H9 (cell line): ENCODE measurements at places on chromosomes 4 and X.

DNA sequence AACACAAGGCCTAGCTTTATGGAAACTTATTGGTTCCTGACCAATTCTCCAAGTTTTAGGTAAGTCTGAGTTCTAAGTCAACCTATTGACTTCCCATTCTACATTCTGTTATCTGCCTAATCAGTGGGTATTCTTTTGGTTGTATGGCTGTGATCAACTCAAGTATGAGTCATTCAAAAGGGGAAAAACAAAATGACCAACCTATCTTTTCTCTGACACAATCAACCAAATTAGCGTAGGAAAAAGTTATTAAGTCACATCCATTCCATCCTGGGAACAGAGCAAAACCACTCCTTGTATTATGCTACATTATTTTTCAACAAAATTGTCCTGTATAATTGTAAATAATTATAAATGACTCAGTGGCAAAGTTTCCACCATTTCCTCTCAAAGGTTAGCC, 136.2 kb downstream of the SHROOM4 start:
- no peak for DNase-seq

DNA sequence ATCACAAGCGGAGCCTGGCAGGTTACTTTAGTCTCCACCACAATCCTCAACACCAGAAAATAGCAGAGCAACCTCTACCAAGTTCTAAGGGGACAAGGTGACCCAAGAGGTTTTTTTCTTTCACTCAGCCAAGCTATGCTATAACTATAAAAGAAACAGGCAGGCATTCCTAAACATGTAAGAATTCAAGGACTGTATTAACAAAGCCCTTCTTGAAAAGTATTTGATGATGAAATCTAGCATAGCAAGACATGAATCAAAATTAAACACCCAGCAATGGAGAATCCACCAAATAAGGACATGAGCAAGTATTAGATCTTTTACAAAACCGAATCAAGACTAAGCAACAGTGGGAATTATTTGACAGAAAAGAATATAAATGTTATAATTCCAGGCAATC, 25.7 kb upstream of the C1QTNF7 start:
- DNase-seq: no peak

DNA sequence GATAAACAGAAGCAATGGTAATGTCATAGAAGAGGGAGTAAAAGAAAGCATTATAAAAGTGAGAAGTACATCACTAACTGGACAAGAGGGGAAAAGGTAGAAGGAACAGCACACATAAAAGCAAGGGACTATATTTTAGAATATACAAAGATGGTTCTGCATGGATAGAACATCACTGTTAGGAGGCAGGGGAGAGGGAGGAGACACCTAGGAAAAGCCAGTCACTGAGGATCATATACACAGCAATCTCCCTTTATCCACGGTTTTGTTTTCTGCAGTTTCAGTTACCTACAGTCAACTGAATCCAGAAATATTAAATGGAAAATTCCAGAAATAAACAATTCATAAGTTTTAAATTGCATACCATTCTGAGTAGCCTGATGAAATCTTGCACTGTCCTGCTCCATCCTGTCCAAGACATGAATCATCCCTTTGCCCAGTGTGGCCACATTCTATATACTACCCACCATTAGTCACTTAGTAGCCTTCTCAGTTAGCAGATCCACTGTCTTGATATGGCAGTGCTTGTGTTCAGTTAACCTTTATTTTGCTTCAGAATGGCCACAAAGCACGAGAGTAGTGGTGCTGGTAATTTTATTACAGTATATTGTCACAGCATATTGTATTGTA, 74.2 kb downstream of the PPA2 start:
- DNase-seq: no peak

GRCh38 chr4:154720123-154720522, 23.7 kb upstream of the LRAT start:
- no peak for DNase-seq

GRCh38 chr4:38565271-38566199, 98.5 kb upstream of the KLF3 start:
- DNase-seq: no peak

- no peak for DNase-seq
These were observed 7.6 kb downstream of the CPLX1 start for GRCh38 chr4:818106-818921.

DNA sequence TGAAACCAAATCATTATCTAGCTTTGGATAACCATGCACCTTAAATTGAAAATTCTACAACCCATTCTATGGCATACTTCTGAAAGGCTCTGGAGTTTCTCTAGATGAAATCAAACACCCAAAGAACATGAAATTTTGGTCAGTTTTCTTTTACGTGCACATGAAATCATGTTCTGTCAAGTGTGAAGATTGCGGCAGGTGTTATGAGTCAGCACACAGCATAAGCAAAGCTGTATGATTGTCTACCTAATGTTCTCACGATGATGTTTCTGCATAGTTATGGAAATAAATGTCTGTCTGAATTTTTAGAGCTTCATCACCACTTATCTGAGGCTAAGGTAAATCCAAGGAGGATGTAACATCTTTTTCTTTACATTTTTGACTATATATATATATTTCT, 495.3 kb downstream of the IL1RAPL1 start:
- no peak for DNase-seq

DNA sequence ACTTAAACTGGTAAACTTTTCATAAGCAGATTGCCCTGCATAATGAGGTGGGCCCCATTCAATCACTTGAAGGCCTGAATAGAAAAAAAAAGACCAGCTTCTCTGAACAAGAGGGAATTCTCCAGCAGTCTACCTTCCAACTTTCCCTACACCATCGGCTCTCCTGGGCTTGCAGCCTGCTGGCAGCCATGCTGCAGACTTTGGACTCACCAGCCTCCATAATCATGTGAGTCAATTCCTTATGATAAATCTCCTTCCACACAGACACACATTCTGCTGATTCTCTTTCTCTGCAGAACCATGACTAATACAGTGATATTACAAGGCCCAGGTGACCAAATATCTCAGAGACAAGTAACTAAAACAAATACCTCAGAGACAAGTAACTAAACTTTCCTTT, 113.8 kb upstream of the WDR17 start:
- no peak for DNase-seq

DNA sequence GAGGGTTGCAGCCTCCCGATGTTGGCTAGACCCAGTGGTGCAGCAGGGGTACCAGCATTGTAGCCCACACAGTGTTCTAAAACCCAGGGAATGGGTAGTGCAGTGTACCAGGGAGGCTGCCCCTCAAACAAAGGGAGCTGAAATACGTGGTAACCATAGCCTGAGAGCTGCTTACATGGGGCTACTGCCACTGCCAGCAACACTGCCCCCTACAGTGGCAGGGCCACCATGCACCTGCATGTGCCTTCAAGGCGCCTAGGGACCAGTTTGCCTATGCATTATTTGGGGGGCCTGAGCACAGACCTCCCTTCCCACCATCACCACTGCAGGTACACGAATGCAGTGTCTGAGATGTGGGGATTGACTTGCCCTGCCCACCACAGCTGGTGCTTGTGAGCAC, 21.0 kb upstream of the BMP15 start:
- DNase-seq: peak; percentile 38

- DNase-seq: no peak
These were observed 11.5 kb downstream of the CPLX1 start for GRCh38 chr4:814312-814850.

DNA sequence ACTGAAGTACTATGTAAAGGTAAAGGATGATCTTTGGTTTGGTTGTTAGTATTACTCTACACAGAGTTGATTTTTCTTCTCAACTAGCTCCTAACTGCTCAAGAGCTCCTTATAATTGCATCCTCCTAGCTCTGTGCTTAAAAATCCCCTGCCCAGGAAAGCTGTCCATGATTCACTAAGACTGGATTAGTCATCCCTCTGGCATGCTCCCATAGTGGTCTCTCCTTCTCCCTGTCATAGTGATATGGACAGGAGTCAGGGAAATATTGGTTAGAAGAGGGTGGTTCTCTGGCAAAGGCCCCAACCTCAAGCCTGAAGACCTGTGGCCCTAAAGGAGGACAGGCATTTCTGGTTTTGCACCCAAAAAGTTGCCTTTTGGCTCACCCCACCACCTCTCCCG, 242.3 kb upstream of the KCNIP4 start:
- no peak for DNase-seq

DNA sequence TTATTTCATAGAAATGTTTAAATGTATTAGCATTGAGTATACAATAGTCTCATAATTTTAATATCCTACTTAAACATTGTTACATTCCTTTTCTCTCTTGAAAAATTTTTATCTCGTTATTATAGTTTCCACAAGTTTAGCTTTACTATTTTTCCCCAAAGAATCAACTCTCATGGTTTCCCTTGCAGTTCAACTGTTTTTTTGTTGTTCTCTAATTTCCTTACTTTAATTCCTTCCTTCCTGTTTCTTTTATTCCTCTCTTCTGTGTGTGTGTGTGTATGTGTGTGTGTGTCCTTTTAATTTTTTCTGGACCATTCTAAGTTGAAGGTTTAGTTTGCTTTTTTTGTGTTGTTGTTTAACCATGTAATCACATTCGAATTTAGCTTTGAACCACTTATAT, 171.1 kb downstream of the GASK1B start:
- DNase-seq: no peak

DNA sequence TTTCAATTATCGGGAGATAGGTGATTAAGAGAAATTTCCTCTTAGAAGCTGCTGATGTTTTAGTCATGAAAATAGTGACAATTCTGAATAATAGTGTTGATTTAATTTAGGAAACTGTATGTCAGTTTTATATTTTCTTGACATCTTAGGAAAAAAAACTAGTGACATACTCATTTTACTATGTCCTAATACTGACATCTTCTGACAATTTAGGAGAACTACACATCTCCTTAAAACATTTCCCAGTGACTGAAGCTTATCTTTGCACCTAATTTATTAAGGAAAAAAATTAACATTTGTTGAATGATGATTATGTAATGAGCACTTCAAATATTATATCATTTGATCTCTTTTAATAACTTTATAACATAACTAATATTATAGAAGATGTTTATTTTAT, 42.0 kb upstream of the RBMXL3 start:
- no peak for DNase-seq

DNA sequence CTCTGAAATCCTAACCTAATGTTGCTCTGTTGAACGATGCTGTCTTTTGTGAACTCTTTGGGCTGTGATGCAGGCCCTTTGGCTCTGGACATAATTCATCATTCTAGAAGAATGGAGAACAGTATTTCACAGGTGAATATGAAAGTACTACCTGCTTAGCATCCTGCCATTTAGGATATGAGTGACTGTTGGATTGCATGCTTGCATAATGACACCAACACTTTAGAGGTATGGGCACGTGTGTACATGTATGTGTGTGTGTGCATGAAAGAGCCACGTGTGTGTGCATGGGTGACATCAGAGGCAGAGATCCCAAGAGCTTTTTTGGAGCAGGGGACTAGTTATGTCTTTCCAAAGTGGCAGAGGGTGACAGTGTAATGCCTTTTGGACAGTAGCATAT, 70.2 kb upstream of the ZNF518B start:
- no peak for DNase-seq

DNA sequence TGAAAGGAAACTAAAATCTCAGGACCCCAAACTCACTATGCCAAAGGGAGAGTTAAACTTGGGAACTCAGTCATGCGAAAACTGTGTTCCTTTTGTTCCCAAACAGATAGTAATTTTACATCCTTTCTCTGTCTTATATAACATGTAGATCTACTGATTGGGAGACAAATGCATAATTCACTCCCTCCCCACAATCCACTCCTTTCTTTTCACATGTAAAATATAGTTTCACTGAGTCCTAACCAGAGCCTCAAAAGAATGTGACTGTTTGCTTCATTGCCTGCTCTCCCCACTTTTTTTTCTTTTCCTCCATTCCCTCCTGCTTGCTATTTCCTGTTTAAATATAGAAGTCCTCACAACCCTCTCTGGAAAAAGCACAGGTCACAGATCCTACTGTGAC, 699.3 kb upstream of the ADGRL3 start:
- DNase-seq: no peak

- no peak for DNase-seq
These were observed 66.7 kb upstream of the NDUFC1 start for GRCh38 chr4:139368998-139369397.

DNA sequence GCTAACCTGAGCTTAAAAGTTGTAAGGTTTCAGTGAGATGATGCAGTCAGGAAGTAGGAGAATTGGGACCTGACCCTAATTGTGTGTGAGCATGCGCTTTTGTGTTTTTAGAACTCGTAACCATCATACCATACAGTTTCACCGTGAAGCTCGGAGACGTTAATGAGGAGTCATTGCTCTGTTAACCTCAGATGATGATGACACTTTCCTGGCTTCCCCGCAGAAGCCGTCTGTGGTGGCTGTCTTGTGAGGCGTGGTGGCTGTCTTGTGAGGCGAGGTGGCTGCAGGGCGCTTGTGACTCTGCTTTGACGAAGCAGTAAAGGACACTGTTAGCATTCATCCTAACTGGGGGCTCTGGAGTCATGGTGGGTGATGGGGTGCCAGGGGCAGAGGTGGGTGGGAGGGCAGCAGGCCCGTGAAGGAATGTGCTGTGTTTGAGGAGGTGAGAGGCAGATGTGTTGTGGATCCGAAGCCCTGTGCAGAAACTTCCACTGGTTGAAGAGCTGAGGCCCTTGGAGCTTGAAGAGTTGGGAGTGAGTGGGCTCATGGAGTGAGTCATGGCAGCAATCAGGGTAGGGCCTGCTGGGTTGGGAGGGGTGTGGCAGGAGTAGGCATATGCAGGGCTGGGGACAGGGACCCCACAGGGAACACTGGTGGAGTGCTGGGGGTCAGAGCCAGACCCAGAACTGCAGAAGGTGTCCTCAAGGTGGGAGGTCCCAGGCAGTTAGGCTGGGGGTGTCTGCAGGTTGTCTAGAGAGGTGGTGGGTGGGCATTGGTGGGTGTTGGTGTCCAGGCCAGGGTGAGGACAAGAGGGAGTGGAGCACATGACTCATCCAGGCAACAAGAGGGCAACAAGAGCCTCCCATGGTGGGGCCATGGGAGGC, 57.4 kb downstream of the NSD2 start:
- no peak for DNase-seq

GRCh38 chr4:19259920-19260319, 991.8 kb upstream of the SLIT2 start:
- no peak for DNase-seq

DNA sequence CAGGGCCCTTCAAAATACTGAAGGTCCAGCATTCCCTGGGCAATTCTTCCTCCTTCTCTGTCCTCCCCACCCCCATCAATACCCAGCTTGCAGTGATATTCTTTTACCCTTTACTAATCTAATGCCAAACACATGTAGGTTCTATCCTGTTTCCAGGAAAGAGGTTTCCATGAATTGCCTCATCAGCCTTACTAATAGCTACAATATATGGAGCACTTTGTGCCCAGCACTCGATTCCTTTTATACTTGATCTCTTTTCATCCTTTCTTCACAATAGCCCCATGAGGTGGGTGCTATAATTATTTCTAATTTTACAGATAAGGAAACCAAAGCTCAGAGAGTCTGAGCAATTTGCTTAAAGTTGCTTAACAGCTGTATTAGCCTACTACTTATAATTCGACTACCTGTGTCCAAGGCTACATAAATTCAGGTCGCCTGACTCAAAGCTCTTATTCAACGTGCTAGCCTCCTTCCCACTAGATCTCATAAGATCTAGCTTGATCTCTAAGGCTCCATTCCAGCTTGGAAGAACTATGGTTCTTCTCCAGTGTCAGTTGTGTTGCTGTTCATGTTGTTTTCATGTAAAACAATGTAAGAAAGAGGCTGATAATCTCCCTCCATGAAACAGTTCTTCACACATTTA, 229.6 kb upstream of the PGRMC2 start:
- DNase-seq: no peak

GRCh38 chrX:150635952-150636351, 57.2 kb upstream of the MTMR1 start:
- no peak for DNase-seq

GRCh38 chrX:54633641-54634040, 103.6 kb downstream of the GNL3L start:
- DNase-seq: peak; percentile 59
